ENCODE measurements at places on chromosomes 2 and 18. TPM values are rescaled to one million over a fixed set of nuclear protein-coding genes. Genes with fewer than 3 reads are reported as not detected.
A peak's percentile ranks its signal among the peaks of the same experiment; 100 is the strongest.

DNA sequence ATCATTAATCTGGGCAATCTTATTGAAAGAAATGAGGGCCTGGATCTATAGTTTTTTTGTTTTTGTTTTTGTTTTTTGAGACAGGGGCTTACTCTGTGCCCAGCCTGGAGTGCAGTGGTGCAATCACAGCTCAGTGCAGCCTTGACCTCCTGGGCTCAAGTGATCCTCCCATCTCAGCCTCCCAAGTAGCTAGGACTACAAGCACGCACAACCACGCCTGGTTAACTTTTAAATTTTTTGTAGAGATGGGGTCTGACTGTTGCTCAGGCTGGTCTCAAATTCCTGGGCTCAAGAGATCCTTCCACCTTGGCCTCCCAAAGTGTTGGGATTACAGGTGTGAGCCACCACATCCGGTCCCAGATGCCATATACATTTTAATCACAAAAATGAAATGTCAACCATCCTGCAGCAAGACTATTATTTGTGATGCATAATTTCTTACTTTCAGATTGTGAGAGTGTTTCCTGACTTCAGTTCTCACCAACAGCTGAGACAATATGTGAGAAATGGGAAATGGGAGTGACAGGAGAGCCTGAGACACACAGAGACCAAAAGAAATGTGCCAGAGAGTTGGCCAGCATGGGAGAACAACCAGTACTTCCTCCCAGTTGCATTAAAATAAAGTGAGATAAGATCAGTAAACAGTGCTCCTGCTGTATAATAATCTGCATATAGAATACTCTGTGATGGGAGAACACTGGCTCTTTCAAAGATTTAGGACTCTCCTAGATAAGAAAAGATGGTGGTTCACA, 87.6 kb downstream of the METTL8 start:
- no peak for DNase-seq

DNA sequence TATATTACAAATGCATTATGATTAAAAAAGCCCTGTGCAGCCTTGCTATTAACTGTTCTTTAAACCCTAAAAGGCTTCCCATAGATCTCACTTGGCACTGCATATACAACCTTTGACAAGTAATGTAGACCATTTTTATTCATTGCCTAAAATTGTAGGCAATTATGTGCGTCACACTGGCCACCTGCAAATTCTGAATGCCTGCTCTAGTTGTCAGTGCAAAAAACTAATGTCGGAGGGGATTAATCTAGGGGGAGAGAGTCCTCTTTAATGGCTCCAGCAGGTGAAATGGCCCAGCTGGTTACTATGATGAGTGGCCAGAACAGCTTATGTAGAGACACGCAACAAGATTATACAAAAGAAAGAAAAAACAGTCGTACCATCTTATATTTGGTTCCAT, 123.2 kb downstream of the OLA1 start:
- DNase-seq = no peak

DNA sequence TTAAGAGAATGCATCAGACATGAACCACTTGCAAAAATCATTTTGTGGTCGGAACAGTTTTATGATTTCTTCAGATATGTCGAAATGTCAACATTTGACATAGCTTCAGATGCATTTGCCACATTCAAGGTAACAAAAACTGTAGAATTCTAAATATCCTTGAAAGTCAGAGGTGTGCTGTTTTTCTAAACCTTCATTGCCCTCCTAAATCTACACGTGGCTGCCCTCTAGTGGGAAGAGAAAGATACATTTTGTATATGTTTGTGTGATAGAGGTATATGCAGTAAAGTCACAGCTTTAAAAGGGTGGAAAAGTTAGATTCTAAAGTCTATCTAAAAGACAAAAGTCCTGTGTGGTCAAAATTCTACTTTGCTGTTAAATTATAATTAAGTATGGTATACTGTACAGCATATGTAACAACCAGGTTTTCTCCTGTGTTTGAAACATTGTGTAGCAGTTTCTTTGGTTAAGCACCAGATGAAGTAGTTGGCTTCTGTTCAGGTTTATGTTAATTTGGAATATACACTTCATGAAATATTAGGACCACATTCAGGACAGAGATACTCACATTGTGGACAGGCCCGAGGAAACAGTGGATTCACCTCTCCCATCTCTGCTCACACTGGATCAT, 65.9 kb upstream of the ITM2C start:
- DNase-seq = no peak

DNA sequence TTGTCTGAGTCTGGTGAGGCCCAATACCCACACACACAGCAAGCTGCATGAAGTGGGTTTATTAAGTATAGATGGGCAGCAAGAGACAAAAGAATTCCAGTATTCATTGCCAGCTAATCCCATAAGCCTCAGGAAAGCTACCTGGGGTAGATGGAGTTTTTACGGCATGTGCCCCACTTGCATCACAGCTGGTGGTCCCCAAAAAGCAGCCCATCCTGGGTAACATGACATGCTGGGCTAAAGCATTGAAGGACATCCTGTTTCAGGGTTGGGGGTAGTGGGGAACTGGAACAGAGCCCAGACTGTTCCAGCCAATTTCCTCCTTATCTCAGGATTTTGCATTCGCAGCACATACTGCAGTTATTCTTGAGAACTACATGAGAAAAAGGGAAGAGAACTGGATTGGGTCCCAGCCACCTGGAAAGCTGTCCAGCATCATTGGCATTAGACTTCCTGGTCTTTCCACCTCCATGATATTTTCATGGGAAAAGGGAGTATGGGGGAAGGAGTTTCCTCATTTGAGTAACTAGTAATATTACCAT, 240.1 kb upstream of the MMADHC start:
- no peak for DNase-seq

DNA sequence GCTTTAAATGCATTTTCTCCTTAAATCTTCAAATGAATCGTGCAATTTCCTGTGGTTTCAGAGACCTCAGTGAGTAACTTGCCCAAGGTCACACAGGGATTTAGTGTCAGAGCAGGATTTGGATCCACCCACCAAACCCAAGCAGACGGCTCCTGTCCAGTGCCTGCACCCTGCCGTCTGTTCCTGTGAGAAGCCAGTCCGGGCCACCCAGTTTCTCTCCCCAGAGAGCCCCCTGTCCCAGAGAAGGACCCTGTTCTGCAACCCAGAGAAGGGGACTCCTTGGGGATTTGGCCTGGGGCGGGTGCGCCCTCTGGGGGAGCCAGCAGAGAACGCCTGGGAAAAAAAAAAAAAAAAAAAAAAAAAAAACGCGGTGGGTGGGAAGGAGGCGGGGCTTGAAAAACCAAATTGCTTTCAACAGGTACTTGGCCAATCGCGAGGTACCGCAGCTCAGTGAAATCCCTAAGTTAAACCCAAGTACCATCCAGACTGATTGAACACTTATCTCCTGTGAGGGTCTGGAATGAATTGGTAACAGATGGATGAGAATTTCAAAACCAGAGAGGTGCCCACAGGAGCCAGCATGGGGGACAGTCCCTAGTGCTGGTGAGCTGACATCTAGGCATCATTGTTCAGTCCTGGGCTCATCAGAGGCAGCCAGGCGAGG, 30.9 kb upstream of the REEP1 start:
- peak; percentile 33 for DNase-seq

DNA sequence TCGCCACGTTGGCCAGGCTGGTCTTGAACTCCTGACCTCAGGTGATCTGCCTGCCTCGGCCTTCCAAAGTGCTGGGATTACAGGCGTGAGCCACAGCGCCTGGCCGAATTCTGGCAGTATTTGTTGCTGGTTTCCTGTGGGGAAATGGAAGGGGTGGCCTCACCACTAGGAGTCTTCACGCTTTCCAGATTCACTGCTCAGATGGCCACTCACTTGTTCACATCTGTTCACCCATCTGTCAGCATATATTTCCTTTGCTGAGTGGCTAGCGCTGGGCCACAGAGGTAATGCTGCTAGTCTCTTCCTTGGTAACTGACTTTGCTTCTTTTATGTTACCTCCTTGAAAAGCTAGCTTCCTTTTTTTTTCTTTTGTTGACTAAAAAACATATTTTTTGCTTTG, 27.2 kb downstream of the TMEM177 start:
- DNase-seq = no peak

DNA sequence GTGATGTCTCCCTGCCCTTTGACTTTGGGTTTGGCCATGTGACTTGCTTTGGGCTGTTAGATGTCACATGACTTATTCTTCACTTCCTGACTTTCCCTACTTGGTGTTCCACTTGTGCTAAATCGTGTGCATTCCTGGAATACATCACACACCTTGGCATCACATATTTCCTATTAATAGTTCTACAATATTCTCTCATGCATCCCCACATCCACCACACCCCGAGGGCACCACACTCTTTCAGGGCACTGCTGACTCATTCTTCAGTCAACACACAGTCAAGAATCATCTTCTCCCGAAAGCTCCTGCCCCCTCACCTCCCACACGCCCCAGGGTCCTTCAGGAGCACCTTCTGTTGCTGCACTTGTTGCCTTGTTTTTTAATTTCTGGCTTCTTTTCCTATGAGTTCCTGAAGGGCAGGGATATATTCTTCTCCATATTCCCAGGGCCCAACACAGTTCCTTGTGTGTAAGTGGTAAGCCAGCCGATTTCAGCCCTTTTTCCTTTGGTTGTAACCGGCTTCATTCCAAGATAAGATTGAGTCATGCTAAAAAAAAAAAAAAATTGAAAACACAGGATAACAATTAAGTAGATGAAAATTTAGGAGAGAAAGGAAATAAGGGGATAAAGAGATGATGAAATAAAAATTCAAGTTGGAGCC, 341.4 kb downstream of the SLC4A3 start:
- DNase-seq = no peak

DNA sequence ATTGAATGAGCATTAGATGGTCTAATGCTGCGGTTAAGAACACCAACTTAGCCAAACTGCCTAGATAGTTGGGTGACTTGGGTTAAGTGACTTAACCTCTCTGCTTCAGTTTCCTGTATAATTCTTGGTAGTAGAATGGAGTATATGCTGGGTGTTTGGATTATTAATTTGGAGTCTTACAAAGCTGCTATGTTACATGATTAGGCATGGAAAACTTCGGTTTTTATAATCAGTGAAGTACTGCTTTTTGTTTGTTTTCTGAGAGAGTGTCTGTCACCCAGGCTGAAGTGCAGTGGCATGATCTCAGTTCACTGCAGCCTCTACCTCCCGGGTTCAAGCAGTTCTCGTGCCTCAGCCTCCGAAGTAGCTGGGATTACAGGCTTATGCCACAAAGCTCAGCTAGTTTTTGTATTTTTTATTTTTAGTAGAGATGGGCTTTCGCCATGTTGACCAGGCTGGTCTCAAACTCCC, 4.5 kb downstream of the RPL37A start:
- no peak for DNase-seq

DNA sequence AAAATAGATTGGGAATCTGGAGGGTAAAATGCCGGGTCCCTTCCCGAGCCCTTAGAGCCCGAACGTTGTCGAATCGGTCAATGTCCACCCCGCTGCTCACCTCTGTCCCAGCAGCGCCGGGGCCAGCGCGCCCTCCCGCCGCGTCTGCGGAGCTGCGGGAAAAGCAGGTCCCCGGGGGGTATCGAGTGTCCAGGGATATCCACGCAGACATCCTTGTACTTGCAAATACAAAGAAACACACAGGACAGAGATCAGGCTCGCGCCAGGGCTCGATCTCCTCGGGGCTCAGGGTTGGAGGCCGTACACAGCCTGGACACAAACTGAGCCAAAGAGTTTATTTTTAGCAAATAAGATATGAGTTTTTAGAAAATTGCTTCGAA, 2.3 kb upstream of the GATA6 start:
- DNase-seq = peak; percentile 44

DNA sequence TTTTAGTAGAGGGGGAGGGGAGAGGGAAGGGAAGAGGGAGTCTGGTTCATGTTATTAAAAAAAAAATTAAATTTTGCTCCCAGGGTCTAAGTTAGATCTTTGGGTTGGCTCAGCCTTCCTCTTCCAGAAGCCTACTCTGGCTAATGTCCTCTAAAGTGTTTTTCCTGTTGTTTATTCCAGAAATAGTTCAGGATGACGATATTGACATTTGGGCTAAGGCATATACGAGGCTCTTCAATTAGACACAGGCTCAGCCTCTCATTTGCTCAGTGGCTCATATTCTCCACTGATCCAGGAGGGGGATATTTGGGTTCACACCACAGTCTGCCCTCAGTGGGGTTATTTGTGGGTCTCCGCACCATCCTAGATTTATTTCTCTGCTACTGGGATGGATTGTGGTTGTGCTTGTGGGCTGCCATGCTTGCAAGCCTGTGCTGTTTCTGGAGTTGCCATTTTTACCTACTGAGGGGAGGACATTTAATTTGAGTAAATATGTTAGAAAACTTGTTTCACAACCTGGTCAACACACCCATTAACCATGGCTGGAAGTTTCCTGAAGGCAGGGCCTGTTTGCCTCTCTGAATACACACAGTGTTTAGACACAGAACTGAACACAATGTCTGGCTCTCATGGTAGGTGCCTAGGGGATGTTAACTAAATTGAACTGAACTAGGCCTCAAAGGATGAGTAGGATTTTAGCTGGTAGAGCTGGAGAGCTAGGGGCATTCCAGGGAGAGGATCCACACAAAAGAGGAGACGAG, 257.5 kb upstream of the EPAS1 start:
- peak; percentile 21 for DNase-seq

GRCh38 chr2:3076848-3077642, 300.6 kb downstream of the EIPR1 start:
- DNase-seq = no peak

- peak; percentile 85 for DNase-seq
These were observed 42.1 kb upstream of the LAPTM4A start for GRCh38 chr2:20093263-20094141.

The MC4R gene
- not detected for total RNA-seq
